GM23338 (cell line): ENCODE measurements at places on chromosomes 7 and 10.

DNA sequence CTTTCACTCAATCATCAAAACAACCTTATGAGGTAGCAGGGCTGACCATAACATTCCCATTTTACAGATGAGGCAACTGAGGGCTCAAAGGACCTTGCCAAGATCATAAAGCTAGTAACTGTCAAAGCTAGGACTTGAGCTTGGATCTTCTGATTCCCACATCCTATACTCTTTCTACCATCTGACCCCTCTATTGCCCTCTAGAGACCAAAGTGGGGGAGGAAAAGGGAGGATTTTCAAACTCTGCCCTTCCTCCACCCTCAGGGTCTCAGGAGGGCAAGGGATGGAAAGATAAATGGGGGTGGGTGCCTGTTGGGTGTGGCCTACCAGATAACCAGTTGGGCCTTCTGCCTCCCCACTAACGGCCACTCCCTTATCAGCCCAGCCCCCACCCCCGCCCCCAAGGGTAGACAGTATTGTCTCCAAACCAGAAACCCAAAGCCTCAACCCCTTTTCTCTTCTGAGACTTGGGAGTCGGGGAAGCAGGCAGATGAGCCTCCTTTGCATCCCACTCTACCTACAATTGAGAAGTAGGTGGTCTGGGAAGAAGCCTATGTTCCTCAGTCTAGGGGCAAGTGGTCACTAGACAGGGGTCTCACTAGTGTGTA, 7.9 kb downstream of the LDB1 start:
- 0 out of 2 replicates have a peak overlapping the region, but pooled peaks have one; percentile 39 for H3K27ac ChIP-seq
- peak overlapping the region; percentile 95 for H3K4me3 ChIP-seq
- no peaks in the 10 kb centered on the region for H3K27me3 ChIP-seq
- peak; percentile 77 for DNase-seq
- H3K36me3 ChIP-seq: peaks cover 30% of the 10 kb centered on the region

- H3K4me3 ChIP-seq: no peak overlapping the region
- no peaks in the 10 kb centered on the region for H3K36me3 ChIP-seq
- H3K27ac ChIP-seq: no peak overlapping the region
- no peaks in the 10 kb centered on the region for H3K4me1 ChIP-seq
Measured at GRCh38 chr7:106047818-106048705, 64.0 kb downstream of the SYPL1 start.

DNA sequence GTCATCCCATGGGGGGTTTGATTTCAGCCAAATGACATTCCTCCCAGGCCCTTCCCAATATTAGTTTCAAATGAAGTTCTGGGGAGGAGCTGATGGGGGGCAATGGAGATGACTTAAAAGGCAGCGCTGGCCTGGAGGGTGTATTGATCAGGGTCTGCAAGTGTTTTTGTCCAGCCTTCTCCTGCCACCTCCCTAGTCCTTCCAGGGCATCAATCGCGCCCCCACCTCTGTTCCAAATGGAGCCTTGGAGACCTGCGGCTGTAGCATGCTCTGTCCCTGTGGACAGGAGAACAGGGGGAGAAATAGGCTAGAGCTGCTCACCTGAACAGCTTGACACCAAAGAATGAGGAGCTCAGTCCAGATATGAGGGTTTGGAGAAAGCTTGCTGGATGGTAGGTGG, 386.8 kb upstream of the PODXL start:
- H3K4me3 ChIP-seq: no peak overlapping the region
- no peaks in the 10 kb centered on the region for H3K36me3 ChIP-seq
- H3K27ac ChIP-seq: no peak overlapping the region
- DNase-seq: no peak
- peaks cover 11% of the 10 kb centered on the region for H3K27me3 ChIP-seq

GRCh38 chr7:50304911-50305582, 531 bp downstream of the IKZF1 start:
- H3K4me3 ChIP-seq: peak overlapping the region; percentile 68
- peaks cover 12% of the 10 kb centered on the region for H3K4me1 ChIP-seq
- no peaks in the 10 kb centered on the region for H3K36me3 ChIP-seq
- H3K27ac ChIP-seq: no peak overlapping the region

GRCh38 chr7:30458311-30458710, 20.3 kb downstream of the NOD1 start:
- no peak for DNase-seq
- H3K36me3 ChIP-seq: no peaks in the 10 kb centered on the region; the same call in 1 of the 2 replicates
- no peaks in the 10 kb centered on the region for H3K27me3 ChIP-seq
- no peaks in the 10 kb centered on the region for H3K4me1 ChIP-seq
- no peak overlapping the region for H3K27ac ChIP-seq
- H3K4me3 ChIP-seq: no peak overlapping the region

- peaks cover 22% of the 10 kb centered on the region for H3K4me1 ChIP-seq
- H3K27ac ChIP-seq: peak overlapping the region; percentile 46; the same call in 1 of the 2 replicates
- no peak overlapping the region for H3K4me3 ChIP-seq
- no peaks in the 10 kb centered on the region for H3K27me3 ChIP-seq
Measured at GRCh38 chr7:7257899-7258692, 75.8 kb downstream of the C1GALT1 start.

GRCh38 chr10:75431180-75432111, at the start of gene LRMDA:
Gene LRMDA (plus strand): TSS chr10:75431624.
- H3K36me3 ChIP-seq: no peaks in the 10 kb centered on the region
- peaks cover 43% of the 10 kb centered on the region for H3K4me1 ChIP-seq
- peak; percentile 55 for DNase-seq

DNA sequence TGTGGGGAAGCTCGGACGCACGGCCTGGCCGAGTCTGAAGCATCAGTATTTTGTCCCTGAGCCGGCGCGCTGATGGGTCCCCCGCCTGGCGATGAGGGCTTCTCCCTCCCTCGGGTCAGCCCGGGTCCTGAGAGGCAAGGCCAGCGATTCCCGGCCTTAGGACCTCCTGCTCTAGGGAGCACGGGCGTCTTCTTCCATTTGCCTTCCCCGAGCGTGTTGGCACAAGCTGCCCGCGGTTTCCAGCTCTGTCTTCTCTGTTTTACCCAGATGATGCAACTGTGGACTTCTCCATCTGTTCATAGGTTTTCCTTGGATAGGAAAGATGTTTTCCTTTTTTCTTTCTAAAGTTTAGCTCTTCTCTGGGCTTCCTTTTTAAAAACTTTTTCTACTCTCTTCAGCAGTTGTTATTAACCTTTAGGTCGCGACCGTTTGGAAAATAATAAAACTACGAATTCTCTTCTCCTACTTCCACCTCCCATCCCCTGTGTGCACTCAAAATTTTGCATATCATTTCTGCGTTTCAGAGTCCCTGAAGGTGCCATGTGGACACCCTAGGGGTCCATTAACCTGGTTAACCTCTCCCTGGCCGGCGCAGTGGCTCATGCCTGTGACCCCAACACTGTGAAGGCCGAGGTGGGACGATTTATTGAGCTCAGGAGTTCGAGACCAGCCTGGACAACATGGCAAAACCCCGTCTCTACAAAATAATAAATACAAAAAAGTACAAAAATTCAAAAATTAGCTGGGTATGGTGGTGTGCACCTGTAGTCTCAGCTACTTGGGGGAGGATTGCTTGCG, 1.4 kb upstream of the SLC25A28 start:
- H3K4me3 ChIP-seq: peak overlapping the region; percentile 87
- peak overlapping the region; percentile 96 for H3K27ac ChIP-seq
- no peaks in the 10 kb centered on the region for H3K27me3 ChIP-seq
- H3K36me3 ChIP-seq: no peaks in the 10 kb centered on the region
- H3K4me1 ChIP-seq: peaks cover 28% of the 10 kb centered on the region
- no peak for DNase-seq

GRCh38 chr10:73785721-73786511, 510 bp downstream of the ZSWIM8 start:
- no peaks in the 10 kb centered on the region for H3K27me3 ChIP-seq
- H3K36me3 ChIP-seq: no peaks in the 10 kb centered on the region; the same call in 1 of the 2 replicates
- H3K4me3 ChIP-seq: peak overlapping the region; percentile 57
- peak; percentile 61 for DNase-seq

GRCh38 chr7:149375234-149376008, 85.4 kb downstream of the ZNF777 start:
- H3K4me1 ChIP-seq: no peaks in the 10 kb centered on the region
- 0 out of 2 replicates have a peak, but pooled peaks cover 4% of the 10 kb centered on the region for H3K36me3 ChIP-seq
- H3K27ac ChIP-seq: no peak overlapping the region
- DNase-seq: no peak
- H3K4me3 ChIP-seq: no peak overlapping the region

DNA sequence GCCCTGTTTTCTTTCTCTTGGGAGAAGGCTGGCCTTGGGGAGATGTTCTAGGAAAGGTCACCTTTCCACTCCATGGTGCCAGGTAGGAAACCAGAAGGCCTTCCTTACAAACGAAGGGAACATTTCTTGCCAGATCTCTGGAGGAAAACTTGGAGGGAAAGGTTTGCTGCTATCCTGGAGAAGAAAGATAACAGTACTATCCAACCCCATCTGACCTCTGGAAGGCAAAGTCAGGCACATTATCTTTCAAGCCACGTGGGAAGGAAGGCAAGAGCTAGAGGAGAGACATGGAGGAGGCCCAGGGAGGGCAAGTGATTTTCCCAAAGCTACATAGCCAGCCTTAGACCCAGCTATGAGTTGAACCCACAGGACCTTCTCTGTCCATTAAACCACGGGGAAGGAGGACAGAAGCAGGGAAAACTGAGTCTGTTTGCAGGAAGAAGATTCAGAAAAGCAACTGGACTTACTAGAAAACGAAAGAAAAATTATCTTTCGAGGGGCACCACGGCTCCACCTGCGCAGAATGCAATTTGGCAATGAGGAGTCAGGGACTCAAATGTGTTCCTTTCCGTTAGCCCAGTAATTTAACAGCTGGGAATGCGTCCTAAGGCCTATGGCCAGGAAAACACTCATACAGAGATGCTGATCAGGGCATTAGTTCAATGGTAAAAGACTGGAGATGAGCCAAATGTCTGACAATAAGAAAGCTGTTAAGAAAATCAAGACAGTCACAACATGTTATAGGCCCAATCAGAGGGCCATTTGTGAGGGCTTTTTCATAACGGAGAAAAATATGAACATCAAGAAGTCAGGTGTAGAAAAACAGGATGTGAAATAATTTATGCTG, 32.0 kb upstream of the PSAP start:
- no peak overlapping the region for H3K4me3 ChIP-seq
- no peaks in the 10 kb centered on the region for H3K36me3 ChIP-seq
- no peak overlapping the region for H3K27ac ChIP-seq
- peaks cover 5% of the 10 kb centered on the region for H3K27me3 ChIP-seq

- H3K4me1 ChIP-seq: no peaks in the 10 kb centered on the region
- H3K27me3 ChIP-seq: no peaks in the 10 kb centered on the region
- no peak overlapping the region for H3K27ac ChIP-seq
- H3K36me3 ChIP-seq: no peaks in the 10 kb centered on the region
- no peak overlapping the region for H3K4me3 ChIP-seq
Measured at GRCh38 chr10:124600051-124600880, 138.6 kb downstream of the LHPP start.

- H3K4me1 ChIP-seq: no peaks in the 10 kb centered on the region
- no peak overlapping the region for H3K27ac ChIP-seq
- no peak overlapping the region for H3K4me3 ChIP-seq
- no peaks in the 10 kb centered on the region for H3K27me3 ChIP-seq
Measured at GRCh38 chr7:115070311-115070710, 148.4 kb downstream of the MDFIC start.

GRCh38 chr10:79111846-79112614, 43.3 kb downstream of the ZMIZ1 start:
- no peak overlapping the region; the same call in 1 of the 2 replicates for H3K27ac ChIP-seq
- H3K4me3 ChIP-seq: no peak overlapping the region
- no peaks in the 10 kb centered on the region for H3K27me3 ChIP-seq
- H3K36me3 ChIP-seq: no peaks in the 10 kb centered on the region
- H3K4me1 ChIP-seq: peaks cover 25% of the 10 kb centered on the region

GRCh38 chr7:136877990-136878389, 9.5 kb downstream of the CHRM2 start:
- peaks cover 13% of the 10 kb centered on the region for H3K27me3 ChIP-seq
- H3K36me3 ChIP-seq: no peaks in the 10 kb centered on the region
- H3K4me1 ChIP-seq: peaks cover 53% of the 10 kb centered on the region
- no peak for DNase-seq

- DNase-seq: peak; percentile 55
- peak overlapping the region; percentile 76 for H3K4me3 ChIP-seq
- H3K4me1 ChIP-seq: peaks cover 37% of the 10 kb centered on the region
Measured at GRCh38 chr10:101293007-101293723, 60.8 kb upstream of the BTRC start.

DNA sequence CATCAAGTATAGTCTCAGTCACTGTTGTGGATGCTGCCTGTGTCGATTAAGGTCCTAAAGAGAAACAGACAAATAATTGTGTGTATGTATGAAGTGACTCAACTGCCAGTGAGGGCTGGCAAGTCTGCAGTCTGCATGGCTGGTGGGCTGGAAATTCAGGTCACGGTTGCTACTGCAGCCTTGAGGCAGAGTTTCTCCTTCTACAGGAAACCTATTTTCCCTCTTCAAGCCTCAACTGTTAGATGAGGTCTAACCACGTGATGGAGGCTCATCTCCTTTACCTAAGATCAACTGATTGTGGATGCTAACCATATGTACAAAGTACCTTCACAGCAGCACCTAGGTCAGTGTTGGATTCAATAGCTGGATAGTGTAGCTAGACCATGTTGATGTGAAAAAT, 29.9 kb downstream of the MBL2 start:
- no peaks in the 10 kb centered on the region for H3K36me3 ChIP-seq
- no peaks in the 10 kb centered on the region for H3K4me1 ChIP-seq
- H3K27me3 ChIP-seq: no peaks in the 10 kb centered on the region

DNA sequence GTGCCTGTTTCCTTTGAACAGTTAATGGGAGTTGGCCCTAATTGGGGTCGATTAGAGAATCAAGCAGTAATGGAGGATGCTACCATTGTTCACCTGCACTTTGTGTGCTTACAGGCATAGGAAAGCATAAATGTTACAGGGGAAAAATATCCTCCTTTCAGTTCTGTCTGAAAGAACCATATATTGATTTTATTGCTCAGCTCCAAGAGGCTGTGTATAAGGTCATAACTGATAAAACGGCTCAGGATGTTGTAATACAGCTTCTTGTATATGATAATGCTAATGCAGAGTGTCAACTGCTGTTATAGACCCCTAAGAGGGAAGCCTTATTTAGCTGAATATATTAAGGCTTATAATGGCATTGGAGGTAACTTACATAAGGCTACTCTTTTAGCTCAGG, 32.9 kb upstream of the AKR1C2 start:
- no peak overlapping the region for H3K4me3 ChIP-seq
- no peak overlapping the region for H3K27ac ChIP-seq
- no peaks in the 10 kb centered on the region for H3K36me3 ChIP-seq
- no peaks in the 10 kb centered on the region for H3K27me3 ChIP-seq
- DNase-seq: no peak
- no peaks in the 10 kb centered on the region for H3K4me1 ChIP-seq

- no peaks in the 10 kb centered on the region for H3K4me1 ChIP-seq
- H3K4me3 ChIP-seq: no peak overlapping the region
- H3K27ac ChIP-seq: no peak overlapping the region
- no peak for DNase-seq
Measured at GRCh38 chr7:72538147-72538546, 126.0 kb upstream of the CALN1 start.

GRCh38 chr7:70419526-70420380, 712.2 kb upstream of the GALNT17 start:
- H3K27ac ChIP-seq: no peak overlapping the region
- H3K4me1 ChIP-seq: peaks cover 30% of the 10 kb centered on the region
- no peaks in the 10 kb centered on the region for H3K36me3 ChIP-seq
- DNase-seq: no peak
- H3K27me3 ChIP-seq: no peaks in the 10 kb centered on the region

- H3K4me3 ChIP-seq: no peak overlapping the region
- H3K36me3 ChIP-seq: peaks cover 28% of the 10 kb centered on the region
- H3K4me1 ChIP-seq: peaks cover 5% of the 10 kb centered on the region; the same call in 1 of the 2 replicates
- no peaks in the 10 kb centered on the region for H3K27me3 ChIP-seq
- H3K27ac ChIP-seq: peak overlapping the region; percentile 28
Measured at GRCh38 chr7:2792856-2793487, 51.1 kb downstream of the GNA12 start.

- peaks cover 41% of the 10 kb centered on the region for H3K4me1 ChIP-seq
- no peak overlapping the region for H3K27ac ChIP-seq
- no peak overlapping the region for H3K4me3 ChIP-seq
- no peak for DNase-seq
- H3K27me3 ChIP-seq: no peaks in the 10 kb centered on the region
Measured at GRCh38 chr7:87003872-87004798, 55.3 kb downstream of the ELAPOR2 start.
